ENCODE measurements at places on chromosomes 7 and 10. TPM values are rescaled to one million over a fixed set of nuclear protein-coding genes. Genes with fewer than 3 reads are reported as not detected.

The TRIL gene
- polyA plus RNA-seq: 1.4 TPM

The MICU1 gene
- 78.3 TPM for polyA plus RNA-seq

The CDC14C gene
- not detected for polyA plus RNA-seq

The NFE2L3 gene
- 2.9 TPM for polyA plus RNA-seq

The TMEM139 gene
- not detected for polyA plus RNA-seq

The SMKR1 gene
- 3.4 TPM for polyA plus RNA-seq

The EBLN1 gene
- polyA plus RNA-seq: not detected

The UNC5B gene
- 2.0 TPM for polyA plus RNA-seq

The ASB10 gene
- polyA plus RNA-seq: not detected

The BUB3 gene
- 162 TPM for polyA plus RNA-seq

The ADAMTS14 gene
- polyA plus RNA-seq: not detected

The ASZ1 gene
- polyA plus RNA-seq: not detected

The ELN gene
- polyA plus RNA-seq: not detected

The PLXNA4 gene
- polyA plus RNA-seq: 7.2 TPM

The ZNF853 gene
- polyA plus RNA-seq: 8.7 TPM

The FEZF1 gene
- 1.1 TPM for polyA plus RNA-seq

The NOBOX gene
- not detected for polyA plus RNA-seq

The KIAA1549 gene
- polyA plus RNA-seq: 14.8 TPM

The TUBB8 gene
- polyA plus RNA-seq: 0.69 TPM

The DYNC1I1 gene
- polyA plus RNA-seq: 29.6 TPM

The NRCAM gene
- 90.9 TPM for polyA plus RNA-seq

The CDH23 gene
- 8.7 TPM for polyA plus RNA-seq

The GNAI1 gene
- 69.3 TPM for polyA plus RNA-seq

The PPP1R9A gene
- polyA plus RNA-seq: 54.1 TPM

The PALD1 gene
- polyA plus RNA-seq: 0.98 TPM

The CALML3 gene
- polyA plus RNA-seq: not detected

The IL2RA gene
- not detected for polyA plus RNA-seq

The SSC4D gene
- polyA plus RNA-seq: not detected

The NXPH1 gene
- 24.9 TPM for polyA plus RNA-seq

The CFTR gene
- not detected for polyA plus RNA-seq

The LDB3 gene
- not detected for polyA plus RNA-seq

The LRRN3 gene
- 138 TPM for polyA plus RNA-seq

The PIP gene
- not detected for polyA plus RNA-seq

The SEMA3A gene
- polyA plus RNA-seq: 20.7 TPM

The CCDC6 gene
- polyA plus RNA-seq: 20.1 TPM

The HABP2 gene
- polyA plus RNA-seq: not detected

The ETV1 gene
- polyA plus RNA-seq: 1.5 TPM

The ARHGEF5 gene
- polyA plus RNA-seq: not detected

The ERV3-1 gene
- 48.5 TPM for polyA plus RNA-seq
